ENCODE measurements at places on chromosomes 16 and 17.

- no peak for DNase-seq
Measured at GRCh38 chr17:50064253-50065001, 8.5 kb downstream of the ITGA3 start.

DNA sequence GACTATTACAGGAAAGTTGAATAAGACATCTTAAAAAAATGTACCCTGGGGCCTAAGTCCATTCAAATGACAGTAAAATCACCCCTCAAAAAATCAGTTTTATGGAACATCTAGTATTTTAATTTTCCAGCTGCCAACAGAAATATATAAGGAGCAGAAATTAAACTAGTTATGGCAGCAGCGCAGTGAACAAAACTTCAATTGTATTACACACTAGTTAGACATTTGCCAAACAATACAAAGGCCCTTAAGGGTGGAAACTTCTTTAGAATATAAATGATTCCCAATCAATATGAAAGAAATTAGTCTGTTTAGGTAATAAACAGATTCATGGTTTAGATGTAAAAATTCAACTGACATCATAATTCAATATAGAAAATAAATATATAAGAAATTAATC lies 18.1 kb upstream of the RFFL start:
- no peak for DNase-seq

GRCh38 chr17:65243838-65244625 lies 106.9 kb downstream of the RGS9 start:
- no peak for DNase-seq

GRCh38 chr17:64505340-64506200 lies 519 bp downstream of the DDX5 start:
- DNase-seq: peak; percentile 97

DNA sequence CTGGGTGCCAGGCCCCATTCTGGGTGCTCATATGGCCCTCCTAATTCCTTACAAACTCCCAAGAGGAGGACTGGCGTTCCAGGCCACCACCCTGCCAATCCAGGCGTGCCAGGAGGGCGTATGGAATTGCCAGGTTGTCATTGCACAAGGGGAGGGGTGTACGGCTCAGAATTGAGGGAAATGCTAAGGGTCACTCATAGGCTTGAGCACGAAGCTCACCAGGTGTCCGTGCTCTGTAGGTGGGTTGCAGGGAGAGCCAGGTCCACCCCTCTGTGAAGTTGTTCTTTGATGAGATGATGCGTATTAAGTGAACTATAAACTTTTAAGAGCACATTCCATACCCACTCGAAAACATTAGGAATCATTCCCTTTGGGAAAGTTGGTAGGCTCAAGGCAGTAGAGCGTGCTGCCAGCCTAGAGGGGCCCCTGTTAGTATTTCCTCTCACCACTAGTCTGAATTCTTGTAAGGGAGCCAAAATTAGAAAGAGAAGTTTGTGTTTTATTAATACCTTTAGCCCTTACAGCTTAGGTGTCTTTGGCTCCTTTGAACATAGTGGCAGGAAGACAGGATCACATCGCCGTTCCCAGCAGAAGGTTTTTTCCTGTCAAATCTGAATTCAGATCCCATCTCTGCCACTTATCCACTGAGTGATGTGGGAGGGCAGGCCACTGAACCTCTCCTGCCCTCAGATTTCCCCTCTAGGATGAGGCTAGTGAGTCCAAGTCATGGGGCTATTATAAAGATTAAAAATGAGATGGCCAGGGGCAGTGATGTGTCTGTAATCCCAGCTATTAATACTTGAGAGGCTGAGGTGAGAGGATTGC lies 38.7 kb upstream of the NFAT5 start:
- DNase-seq: no peak

- no peak for DNase-seq
Measured at GRCh38 chr17:15392326-15392741, 50.9 kb upstream of the TEKT3 start.

- DNase-seq: no peak
Measured at GRCh38 chr16:85248342-85248741, 136.1 kb upstream of the CIBAR2 start.

DNA sequence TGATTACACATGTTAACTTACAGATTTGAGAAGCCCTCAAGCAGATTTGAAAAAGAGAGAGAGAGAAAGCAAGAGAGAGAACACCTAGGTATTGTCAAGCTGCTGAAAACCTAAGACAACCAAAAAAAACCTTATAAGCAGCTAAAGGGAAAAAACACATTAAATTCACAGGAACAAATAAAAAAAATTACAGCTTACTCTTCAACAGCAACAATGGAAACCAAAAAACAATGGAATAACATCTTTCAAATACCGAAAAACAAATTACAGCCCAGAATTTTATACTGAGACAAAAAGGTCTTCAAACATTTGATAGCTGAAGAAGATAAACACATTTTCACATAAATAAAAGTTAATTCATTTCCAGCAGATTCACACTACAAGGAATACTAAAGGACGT lies 8.4 kb upstream of the CFAP20 start:
- DNase-seq: no peak

DNA sequence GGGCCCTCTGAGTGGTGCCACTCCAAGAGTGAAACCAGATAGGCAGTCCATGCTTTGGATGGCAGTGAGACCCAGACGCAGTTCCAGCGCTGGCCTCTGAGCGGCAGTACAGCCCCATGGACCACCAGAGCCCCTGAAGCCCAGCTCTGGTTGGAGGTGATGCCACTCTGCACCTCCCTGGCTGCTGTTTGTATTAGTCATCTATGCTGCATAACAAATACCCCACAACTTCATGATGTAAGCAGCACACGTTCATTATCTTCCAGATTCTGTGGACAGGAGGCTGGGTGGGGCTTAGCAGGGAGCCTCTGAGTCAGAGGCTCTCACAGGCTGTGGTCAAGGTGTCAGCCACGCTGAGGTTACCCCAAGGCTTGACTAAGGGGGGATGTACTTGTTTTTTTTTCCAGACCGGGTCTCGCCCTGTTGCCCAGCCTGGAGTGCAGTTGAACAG lies 5.1 kb upstream of the NME4 start:
- no peak for DNase-seq

Measured in left forelimb (tissue), 1 donor.